ENCODE measurements at places on chromosomes 2 and 18.

- no peak for DNase-seq
Measured at GRCh38 chr2:70073493-70073892, 13.8 kb upstream of the PCBP1 start.

GRCh38 chr2:197869501-197870111 is 65.2 kb downstream of the PLCL1 start:
- DNase-seq = no peak

DNA sequence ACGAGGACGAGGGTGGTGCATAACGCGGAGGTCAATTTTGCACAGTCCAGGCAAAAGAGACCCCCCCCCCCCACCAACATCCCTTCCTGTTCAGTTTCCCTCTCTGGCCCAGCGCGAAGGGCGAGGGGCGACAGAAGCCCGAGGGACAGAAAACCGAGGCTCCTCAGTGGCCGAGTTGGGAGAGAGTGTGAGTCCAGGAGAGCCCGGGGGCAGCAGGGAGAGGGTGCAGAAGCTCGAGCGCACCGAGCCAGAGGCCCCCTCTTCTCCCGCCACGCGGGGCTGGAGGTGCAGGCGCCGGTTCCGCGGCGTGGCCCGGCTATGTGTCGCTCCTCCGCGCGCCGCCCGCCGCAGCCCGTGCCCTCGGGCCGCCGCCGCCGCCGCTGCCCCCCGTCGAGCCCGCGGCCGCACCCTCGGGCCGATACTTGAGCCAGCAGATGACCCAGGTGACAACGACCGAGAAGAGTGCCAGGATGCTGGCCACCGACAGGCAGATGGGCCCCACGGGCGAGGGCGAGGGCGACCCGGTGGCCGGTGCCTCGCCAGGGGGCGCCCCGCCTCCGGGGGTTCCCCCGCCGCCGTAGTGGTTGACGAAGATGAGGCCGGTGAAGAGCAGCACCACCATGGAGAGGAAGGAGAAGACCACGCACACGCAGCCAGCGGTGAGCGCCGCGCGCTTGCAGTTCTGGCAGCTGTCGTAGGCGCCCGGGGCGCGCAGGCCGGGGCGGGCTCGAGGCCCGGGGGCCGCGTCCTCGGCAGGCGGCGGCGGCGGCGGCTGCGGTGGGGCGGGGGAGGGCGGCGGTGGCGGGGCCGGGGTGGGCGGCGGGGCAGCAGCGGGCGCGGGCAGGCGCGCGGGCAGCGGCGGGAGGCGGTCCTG is 20.2 kb upstream of the PAX3 start:
- no peak for DNase-seq

- no peak for DNase-seq
Measured at GRCh38 chr2:110126086-110126773, 10.6 kb upstream of the MALL start.

- no peak for DNase-seq
Measured at GRCh38 chr2:231571661-231572191, 20.9 kb upstream of the TEX44 start.

DNA sequence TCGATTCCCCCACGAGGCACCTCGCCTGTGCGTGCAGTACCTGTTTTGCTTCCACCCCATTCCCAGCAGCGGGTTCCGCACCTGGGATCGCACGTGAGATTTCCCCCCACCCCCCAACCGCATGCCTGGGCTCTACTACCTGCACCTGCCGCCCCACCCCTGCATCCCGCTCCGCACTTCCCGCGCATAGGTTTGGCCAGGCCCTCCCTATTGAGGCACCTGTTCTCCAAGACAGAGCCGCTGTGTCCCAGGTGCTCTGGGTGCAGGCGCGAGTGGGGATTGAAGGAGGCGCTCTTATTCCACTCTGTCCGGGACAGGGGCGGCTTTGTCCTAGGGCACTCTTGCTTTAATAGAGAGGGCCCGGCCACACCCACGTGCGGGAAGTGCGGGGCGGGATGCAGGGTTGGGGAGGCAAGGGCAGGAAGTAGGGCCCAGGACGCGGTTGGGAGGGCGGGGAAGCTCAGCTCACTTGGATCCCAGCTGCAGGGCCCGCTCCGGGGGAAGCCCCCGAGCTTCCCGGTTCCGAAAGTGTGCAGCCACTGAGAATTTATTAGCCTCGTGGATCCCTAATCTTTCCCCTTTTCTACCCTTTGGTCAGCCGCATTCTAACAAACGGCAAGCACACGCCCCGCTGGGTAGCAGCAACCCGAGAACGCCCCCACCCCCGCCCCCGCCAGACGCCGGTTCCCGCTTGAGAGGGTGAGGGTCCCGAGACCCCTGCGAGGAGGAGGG is 670 bp upstream of the MOCOS start:
- DNase-seq = no peak

- no peak for DNase-seq
Measured at GRCh38 chr2:124970030-124970429, 944.9 kb downstream of the CNTNAP5 start.

DNA sequence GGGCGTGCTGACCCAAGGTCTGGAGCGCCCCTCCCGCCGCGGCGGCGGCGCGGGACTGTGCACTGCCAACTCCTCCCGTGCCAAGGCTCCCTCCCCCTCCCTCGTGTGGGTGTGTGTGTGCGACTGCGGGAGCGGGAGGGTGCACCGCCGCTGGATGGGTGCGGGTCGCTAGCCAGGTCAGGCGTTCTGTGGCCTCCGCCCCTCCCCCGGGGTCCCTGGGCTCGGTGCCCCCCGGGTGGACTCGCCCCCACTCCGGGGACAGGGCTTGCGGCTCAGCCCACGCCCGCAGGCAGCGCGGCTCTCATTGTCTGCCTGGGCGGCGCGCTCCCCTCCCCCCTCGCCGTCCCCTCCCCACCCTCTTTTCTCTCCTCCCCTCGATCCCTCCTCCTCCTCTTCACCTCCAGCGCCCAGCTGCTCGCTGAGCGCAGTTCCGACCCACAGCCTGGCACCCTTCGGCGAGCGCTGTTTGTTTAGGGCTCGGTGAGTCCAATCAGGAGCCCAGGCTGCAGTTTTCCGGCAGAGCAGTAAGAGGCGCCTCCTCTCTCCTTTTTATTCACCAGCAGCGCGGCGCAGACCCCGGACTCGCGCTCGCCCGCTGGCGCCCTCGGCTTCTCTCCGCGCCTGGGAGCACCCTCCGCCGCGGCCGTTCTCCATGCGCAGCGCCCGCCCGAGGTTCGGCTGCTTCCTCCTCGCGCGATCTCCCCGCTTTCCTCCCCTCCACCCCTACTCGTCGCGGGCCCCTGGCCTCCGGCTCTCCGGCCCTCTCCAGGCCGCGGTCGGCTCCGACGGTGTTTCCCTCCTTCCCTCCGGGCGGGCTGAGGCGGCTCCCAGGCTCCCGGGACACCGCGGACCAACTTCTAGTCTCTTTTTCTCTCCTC is at the start of gene GATA6:
GATA6 (plus strand) TSS at position 579 of the 878 bp plus-strand sequence. CDS start 1,556 bp downstream, outside the sequence.
- peak; percentile 79 for DNase-seq

DNA sequence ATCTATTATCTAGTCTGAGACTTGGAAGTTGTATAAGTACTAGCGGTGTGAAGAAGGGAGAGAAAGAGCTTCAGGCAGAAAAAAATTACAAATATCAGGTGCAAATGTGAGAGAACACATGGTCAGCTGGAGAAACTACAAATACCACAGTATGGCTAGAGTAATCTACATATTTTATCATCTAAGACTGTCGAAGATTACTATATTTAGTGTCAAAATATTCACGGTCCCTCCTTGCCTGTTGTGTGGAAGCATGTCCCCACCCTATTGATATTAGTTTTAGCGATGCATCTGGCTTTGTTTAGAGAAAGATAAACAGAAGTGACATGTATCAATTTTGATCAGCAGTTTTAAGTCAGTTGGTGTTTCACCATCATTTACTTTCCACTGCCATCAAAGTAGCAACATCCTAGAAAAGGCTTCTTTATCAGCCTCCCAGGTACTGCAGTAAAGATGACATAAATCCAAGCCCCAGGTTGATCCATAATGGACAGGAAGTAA is 90.5 kb upstream of the ITGA4 start:
- DNase-seq = no peak

- DNase-seq = no peak
Measured at GRCh38 chr2:151482171-151482725, 72.5 kb downstream of the RIF1 start.

DNA sequence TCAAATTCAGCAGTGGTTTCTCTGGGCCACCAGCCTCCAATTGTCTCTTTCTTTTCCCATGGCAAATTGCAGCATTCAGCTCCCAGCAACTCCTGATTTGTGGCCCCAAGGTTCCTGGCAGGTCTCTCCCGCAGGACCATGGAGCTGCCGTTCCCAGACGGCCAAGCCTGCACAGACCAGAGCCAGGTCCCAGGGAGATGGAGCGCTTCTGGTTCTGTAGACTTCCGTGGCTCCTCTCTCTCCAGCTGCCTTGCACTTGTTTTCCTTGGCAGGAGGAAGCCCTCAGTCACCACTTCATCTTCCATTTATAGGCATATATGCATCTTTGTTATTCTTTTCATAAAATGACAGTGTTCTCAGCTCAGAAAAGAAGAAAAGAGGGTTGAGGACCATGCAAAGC is 21.7 kb downstream of the TNP1 start:
- DNase-seq = peak; percentile 62

- DNase-seq = no peak
Measured at GRCh38 chr2:161992531-161992930, 81.5 kb downstream of the DPP4 start.

DNA sequence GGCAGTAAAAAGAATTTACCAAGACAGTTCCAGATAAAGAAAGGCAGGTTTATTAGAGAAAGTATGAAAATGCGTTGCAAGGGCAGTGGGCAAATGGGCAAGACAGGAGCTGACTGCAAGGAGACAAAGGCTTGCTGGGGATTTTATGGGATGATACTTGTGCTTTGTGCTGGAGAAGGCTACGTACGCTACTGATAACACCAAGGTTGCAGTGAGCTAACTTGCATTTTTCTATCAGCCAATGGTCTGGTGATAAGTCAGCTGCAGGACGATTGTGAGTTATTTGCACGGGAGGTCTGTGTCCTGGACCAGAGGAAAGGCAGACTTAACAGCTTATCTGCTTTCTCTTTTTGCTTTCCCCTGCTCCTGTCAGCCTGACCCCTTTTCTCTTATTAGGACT is 116.5 kb downstream of the PMS1 start:
- DNase-seq = no peak

DNA sequence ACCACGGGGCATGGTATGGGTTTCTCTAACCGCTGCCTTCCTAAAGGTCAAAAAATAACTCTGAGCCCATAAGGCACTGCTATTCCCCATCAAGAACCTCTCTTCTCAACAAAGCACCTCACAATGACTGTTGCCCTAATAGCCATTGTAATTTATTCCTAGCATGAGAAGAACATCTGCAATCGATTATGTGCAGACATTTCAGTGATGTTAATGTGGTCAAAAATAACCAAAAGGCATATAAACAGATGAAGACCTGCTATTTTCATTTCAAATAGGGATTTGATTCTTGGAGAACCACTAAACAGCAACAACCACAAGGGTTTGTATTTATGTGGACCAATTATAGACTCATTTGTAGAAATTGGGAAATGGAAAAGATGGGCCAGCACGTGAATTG is 356.6 kb downstream of the FBXO15 start:
- DNase-seq = peak; percentile 3

DNA sequence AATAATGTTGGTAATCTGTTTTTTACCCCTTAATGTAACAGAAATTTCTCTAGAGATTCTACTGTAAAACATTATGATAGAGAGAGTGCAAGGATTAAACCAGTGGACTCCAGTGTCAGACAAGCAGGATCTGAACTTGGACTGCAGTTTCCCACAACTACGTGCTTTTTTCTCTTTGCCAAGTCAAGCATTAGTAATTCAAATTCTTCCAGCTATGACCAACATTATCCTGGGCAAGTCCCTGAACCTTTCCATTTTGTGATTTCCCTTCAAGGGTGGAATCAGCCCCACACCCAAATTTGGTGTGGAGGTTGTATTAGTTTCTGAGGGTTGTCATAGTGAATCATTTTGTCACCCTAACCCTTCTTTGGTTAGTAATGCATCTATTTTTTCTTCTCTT is 482.0 kb downstream of the ZNF516 start:
- DNase-seq = no peak

DNA sequence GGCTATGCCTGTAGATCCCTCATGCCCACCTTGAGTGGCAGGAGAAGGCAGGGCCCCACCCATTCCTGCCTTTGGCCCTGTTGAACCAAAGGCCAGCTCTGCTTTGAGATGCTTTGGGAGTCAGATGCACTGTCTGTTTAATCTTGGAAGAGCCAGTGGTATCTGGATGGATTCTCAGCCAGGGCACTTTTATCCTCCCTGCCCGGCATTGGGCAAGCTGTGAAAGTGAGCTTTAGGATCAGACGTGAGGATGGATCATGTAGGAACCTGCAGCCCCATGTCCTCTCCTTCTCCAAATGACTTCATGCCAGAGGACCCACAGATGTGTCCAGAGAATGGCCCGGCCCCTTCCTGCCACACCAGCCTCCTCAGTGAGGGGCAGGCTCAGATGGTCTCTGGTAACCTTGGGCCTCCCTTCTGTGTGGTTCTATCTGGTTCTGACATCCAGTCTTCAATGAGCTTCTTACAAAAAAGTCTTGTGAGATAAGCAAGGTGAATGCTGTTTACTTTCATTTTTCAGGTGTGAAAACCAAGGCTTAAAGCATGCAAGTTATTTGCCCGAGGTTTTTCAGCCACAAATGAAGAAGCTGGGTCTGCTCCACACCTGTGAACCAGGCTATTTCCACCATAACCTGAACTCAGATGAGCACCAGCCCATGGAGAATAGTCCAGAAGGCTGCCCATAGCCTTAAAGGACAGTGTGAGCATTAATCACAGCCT is 123.8 kb downstream of the KCTD1 start:
- DNase-seq = no peak

DNA sequence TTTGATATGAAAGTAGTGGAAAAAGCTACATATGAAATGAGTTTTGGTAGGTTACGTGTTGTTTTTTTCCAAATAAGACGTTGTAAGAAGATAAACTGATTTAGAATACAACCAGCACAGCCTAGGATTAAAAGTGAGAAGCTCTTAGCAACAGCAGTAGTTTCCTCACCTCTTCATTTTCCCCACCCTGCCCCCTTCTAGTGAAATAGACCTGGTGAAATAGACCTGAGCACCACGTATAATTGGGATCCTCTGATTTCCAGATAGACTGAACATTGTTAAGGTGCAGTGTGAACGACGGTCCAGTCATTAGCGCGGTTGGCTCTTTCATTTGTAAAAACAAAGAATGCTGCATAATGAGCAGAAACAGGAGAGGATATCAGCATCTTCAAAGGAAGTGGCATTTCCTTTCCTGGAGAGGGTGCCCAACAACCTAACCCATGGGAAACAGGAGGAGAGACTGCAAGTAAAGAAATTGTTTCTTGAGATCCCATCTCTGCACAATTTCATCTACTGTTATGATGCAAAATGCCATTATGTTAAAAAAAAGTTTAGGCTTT is 114.3 kb downstream of the FIGN start:
- no peak for DNase-seq

DNA sequence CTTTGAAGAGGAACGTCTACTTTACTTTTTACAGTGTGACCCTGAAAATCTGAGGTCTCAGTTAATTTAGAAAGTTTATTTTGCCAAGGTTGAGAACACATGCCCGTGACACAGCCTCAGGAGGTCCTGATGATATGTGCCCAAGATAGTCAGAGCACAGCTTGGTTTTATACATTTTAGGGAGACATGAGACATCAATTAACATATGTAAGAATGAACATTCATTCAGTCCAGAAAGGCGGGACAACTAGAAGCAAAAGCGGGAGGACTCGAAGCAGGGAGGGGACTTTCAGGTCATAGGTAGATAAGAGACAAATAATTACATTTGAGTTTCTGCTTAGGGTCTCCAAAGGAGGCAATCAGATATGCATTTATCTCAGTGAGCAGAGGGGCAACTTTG is 23.7 kb downstream of the ELMOD3 start:
- no peak for DNase-seq
